HFFc6 (cell line): ENCODE measurements at places on chromosomes 16 and 17. TPM values are rescaled to one million over a fixed set of nuclear protein-coding genes. Genes with fewer than 3 reads are reported as not detected.

Gene FOXL1
- 21.0 and 22.7 TPM in 2 replicates for total RNA-seq

Gene SLC38A8
- total RNA-seq: not detected in 3 replicates

Gene CXCL16
- 0.31 and 0.55 TPM in 2 replicates for total RNA-seq

Gene SBK1
- not detected in 3 replicates for total RNA-seq

Gene CCDC182
- total RNA-seq: not detected in 3 replicates

Gene DCAF7
- 60.8 to 64.2 TPM (median 60.9 TPM) in 3 replicates for total RNA-seq

- DNase-seq: no peak
These were observed 39.8 kb downstream of the DCUN1D3 start for GRCh38 chr16:20860361-20860760.

- no peak for DNase-seq
These were observed 147.1 kb downstream of the RPTOR start for GRCh38 chr17:80691784-80692183.

GRCh38 chr17:48134912-48135480 is 27.4 kb downstream of the SNX11 start:
- DNase-seq: no peak

- DNase-seq: peak; percentile 16
These were observed 533 bp upstream of the MEFV start for GRCh38 chr16:3256866-3257465.

- no peak for DNase-seq
These were observed 94.1 kb downstream of the PLCG2 start for GRCh38 chr16:81873206-81873605.

GRCh38 chr17:40317345-40317873 is 8.4 kb downstream of the RARA start:
- peak; percentile 72 for DNase-seq

- no peak for DNase-seq
These were observed 25.1 kb downstream of the TBX4 start for GRCh38 chr17:61477204-61477834.

- no peak for DNase-seq
These were observed 180.3 kb upstream of the MYOCD start for GRCh38 chr17:12485361-12485906.

DNA sequence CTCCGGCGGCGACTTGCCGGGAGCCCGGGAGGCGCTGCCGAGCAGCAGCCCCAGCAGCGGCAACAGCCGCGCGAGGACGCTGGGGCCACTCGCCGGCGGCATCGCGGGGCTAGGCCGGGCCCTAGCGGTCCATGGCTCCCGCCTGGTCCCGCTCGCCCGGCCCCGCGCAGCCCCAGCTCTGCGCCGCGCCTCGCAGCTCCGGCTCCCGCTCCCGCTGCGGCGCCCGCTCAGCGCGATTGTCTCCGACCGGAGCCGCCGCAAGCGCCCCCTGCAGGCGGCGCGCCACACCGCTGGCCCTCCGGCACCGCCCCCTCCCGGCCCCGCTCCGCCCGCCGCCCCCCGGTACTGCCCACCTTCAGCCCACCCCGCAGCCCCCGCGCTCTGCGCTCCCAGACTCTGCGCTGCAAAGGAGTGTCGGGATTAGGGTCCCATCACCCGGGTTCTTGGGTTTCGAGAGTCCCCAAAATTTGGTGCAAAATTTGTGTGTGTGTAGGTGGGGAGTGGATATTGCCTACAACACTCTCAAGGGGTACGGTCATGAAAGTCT is at the start of gene FAM171A2:
FAM171A2 (minus strand) TSS at position 241 of the 547 bp plus-strand sequence; CDS start at position 102, 139 bp downstream.
- no peak for DNase-seq

DNA sequence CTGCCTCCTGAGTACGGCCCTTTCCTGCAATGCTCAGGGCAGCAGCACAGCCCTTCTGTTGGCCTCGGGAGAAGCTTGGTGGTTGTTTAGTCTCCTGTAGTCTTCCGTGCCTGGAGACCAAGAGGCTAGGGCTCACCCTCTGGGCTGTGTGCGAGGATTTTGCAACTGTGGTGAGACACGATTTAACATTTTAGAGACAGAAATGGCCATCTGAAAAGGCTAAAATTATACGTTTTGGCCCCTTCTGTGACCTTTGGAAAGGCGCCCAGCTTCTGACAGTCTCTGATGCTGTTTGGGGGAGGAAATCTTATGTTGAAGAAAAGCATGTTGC is 33.1 kb downstream of the FOXL1 start:
- DNase-seq: peak; percentile 76

DNA sequence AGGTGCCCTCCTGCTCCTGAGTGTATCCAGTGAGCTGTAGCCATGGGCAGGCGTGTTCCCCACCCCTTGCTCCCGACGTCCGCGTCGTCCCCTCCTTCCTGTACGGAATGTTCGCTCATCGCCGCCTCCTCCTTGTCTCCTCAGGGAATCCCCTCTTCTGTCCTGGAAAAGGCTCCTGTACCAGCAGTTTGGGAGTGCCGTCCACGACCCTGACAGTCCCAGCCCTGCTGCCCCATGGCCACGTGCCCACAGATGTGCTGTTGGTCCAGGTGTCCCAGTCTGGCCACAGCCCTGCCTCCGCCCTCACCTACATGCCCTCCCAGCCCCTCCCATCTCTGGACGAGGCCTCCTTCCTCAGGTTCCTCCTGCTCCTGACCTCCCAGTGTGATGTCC is 30.2 kb downstream of the OR1D5 start:
- DNase-seq: no peak

DNA sequence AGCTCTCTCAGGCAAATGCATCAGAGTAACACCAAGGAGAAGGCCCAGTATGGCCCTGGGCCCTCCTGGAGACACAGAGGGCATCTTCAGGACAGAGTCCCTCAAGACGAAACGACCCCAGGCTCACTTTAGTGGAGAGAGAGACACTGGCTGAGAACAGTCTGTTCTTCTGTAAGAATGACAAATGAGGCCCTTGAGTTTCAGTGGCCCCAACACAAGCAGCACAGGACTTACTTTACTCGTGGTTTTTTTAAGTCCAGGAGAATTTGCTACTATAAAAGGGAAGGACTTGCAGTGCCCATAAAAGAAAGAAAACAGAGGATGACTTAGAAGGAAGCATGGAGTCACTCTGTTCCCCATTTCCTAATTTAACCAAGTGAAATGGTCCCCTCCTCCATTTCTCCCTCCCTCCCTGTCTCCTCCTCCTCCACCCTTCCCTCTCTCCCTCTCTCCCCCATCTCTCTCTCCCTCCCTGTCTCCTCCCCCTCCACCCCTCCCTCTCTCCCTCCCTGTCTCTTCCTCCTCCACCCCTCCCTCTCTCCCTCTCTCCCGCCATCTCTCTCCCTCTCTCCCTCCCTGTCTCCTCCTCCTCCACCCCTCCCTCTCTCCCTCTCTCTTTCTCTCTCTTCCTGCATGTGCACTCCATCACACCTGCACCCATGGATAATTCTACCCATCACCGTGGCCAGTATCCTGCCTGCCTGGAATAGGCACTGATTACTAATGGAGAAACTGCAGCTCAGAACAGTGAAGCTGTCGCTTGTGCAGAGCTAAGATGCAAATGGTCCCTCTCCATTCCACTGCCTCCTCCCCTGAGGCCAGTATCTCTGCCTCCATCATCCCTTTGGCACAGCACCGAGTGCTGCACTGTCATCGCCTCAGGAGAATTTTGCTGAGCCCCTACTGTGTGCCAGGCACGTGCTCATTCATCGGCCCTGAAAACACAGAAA is 47.3 kb upstream of the RBFOX3 start:
- no peak for DNase-seq

GRCh38 chr17:71164561-71164960 is 956.3 kb upstream of the SOX9 start:
- no peak for DNase-seq

DNA sequence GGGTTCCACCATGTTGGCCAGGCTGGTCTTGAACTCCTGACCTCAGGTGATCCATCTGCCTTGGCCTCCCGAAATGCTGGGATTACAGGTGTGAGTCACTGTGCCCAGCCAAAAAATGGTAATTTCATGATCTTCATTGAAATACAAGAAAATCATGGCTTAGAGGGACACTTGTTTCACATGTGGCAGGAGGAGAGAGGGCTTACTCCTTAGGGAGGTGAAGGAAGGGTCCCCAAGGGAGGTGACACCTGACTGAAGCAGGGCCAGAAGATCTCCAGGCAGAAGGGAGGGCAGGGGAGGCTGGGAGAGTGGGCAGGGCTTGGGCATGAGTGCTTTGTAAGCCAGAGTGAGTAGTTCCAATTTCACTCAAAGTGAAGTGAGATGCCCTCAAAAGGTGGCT is 20.0 kb upstream of the ITGAX start:
- no peak for DNase-seq

- no peak for DNase-seq
These were observed 28.0 kb downstream of the CACNA1G start for GRCh38 chr17:50588391-50589049.

- DNase-seq: no peak
These were observed 19.6 kb downstream of the MAP2K3 start for GRCh38 chr17:21304091-21304490.
